WTC11 (cell line): ENCODE measurements at places on chromosomes 2 and 18.
A peak's percentile ranks its signal among the peaks of the same experiment; 100 is the strongest.

GRCh38 chr2:19753818-19754217 is 148.0 kb downstream of the TTC32 start:
- DNase-seq: no peak

- DNase-seq: no peak
These were observed 378.4 kb upstream of the PIK3C3 start for GRCh38 chr18:41576643-41577042.

DNA sequence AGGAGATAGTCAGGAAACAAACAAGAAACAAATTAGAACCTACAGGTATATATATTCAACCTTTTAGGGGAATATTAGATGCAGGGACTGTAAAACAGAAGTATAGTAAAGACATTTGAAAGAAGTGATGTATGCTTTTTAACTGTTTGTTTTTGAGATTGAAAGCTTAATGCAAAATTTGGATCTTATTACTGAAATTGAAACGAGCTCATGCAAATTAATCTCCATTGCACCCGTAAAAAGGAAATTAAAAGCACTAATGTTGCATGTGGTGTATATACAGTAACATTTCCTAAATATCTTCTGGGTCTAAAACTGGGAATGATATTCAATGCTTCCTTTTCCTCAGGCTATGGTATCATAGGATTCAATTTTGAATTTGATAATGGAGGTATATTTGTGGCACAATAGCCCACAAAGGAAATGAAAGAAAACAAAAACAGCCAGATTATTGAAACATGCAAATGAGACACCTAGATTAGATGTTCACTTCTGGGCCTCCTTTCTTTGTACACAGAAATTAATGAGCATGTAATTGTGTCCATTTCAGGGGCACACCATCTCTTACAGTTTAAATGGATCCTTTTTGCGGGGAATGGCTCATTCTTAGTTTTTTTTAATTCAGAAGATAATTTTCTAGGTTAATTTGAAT is 1.6 kb upstream of the ELOA2 start:
- no peak for DNase-seq

DNA sequence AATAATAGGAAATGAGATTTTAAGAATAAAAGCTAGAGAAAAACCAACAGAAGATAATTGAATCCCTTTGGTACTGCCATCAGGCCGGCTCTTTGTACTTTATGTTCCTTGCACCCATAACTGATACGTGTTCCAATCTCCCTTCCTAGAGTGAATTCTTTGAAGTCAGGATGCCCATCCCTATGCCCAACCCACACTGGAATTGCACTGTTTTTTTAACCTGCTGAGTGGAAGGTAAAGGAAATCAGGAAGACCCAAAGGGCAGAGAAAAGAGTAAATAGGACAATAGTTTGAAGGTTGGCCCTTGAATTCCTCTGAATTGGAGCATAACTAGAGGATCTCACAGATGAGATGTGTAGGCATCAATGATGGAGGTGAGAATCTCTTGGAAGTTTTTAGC is 4.4 kb upstream of the ATG16L1 start:
- no peak for DNase-seq

- DNase-seq: no peak
These were observed 563.8 kb downstream of the TDRD15 start for GRCh38 chr2:21687589-21687988.

DNA sequence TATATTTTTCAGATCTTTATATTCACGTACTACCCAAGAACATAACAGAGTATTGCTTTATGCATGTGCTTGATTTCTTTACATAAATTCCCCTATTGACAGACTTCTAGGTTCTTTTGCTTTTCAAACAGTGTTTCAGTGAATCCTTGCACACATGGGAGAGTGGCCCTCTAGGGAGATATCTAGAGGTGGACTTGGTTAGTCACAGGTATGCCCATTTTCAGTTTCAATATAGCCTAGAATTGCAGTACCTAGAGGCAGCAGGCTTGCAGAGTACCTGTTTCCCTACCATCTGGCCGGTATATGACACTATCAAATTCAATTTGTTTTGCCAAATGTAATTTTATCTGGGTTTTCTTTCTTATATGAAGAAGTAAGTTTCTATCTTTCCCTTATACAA is 36.8 kb downstream of the EML6 start:
- no peak for DNase-seq

GRCh38 chr18:10743766-10744165 is 217.9 kb downstream of the NAPG start:
- DNase-seq: no peak

- no peak for DNase-seq
These were observed 295.2 kb downstream of the NBAS start for GRCh38 chr2:15265889-15266288.

DNA sequence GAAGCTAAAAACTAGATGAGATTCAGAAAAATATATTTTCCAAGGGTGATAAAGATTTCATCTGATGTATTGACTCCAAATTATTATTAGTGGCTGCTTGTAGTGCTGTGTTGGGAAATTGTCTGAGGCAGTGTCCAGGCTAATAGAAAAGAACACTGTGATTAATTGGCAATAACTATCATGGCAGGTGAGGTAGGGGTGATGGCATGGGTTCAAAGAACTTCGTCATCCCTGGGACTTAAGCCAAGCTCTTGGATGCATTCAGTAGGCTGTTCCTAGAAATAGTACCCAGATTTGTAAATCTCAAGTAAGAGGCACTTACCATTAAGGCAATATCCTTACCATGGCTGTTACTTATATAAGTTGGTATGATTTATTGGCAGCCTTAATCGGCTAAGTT is 13.2 kb upstream of the RAPGEF4 start:
- no peak for DNase-seq

DNA sequence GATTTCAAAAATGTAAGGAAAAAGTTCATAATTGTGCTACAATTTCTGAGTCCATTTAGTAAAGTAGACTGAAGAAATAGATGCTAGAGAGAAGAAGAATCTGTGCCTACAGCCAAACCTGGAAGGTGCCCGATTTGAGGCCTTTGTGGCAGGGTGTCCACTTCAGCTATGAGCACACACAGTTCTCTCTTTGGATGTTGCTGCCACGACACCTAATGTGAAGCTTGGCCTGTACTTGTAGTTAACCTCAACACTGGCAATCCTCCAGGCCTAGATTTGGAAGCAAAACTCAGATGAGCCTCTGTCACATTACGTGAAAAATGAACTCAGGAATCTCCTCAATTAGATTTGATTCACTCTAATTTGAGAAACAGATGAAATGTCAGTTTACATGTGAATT is 90.1 kb upstream of the LRP1B start:
- no peak for DNase-seq

DNA sequence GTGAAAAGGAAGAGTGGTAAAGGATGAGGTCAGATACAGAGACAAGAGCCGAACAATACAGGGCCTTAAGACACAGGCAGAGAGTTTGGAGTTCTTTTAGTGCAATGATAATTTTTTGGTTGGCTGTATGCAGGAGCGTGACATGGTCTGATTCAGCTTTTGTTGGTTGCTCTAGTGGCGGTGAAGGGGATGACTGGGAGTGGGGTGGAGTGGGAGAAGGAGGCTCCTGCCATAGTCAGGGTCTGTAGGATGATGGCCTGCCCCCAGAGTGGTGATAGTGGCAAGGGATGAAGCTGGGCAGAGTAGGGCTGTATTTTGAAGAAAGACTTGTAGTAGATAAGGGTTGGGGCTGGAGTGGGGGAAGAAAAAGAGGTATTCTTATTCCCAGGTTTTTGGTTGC is 306.6 kb upstream of the VWC2L start:
- no peak for DNase-seq

- DNase-seq: no peak
These were observed 318.0 kb downstream of the ALK start for GRCh38 chr2:29603341-29603740.

GRCh38 chr2:241154915-241155314 is 4.6 kb downstream of the PPP1R7 start:
- DNase-seq: no peak

DNA sequence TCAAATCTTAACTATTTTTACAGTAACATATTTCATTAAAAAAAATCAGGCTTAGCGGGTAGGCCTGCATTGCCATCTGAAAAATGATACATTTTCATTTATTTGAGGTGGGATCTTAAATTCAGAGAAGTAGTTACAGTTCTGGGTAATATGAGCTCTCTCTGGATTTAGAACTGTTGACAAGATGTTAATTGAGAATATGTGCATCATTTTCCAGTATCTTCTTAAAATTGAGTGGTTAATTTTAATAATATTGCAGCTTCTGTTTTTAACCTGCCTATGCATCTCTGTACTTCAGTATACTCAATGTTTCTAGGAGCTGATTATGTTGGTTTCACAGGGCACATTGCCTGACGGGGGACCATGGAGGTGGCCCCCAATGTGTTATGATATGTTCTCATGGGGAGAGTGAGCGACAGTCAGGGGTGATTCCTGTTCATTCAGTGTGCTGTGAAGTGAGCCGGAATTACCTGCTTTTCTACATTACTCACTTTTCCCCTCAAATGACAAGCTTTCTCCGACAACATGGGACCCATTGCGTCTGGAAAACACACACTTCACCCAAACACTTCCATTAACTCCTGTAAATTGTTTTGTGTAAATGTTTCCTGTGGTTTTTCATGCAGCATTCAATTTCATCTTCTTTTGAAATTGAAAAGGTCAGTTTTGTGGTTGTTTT is 406.2 kb downstream of the MTX2 start:
- DNase-seq: no peak

- DNase-seq: no peak
These were observed 183.5 kb upstream of the OSR1 start for GRCh38 chr2:19541884-19542283.

GRCh38 chr2:176088048-176088936 is 4.2 kb upstream of the HOXD13 start:
- DNase-seq: peak; percentile 79

- DNase-seq: no peak
These were observed 640.5 kb downstream of the PLCL1 start for GRCh38 chr2:198444800-198445287.

DNA sequence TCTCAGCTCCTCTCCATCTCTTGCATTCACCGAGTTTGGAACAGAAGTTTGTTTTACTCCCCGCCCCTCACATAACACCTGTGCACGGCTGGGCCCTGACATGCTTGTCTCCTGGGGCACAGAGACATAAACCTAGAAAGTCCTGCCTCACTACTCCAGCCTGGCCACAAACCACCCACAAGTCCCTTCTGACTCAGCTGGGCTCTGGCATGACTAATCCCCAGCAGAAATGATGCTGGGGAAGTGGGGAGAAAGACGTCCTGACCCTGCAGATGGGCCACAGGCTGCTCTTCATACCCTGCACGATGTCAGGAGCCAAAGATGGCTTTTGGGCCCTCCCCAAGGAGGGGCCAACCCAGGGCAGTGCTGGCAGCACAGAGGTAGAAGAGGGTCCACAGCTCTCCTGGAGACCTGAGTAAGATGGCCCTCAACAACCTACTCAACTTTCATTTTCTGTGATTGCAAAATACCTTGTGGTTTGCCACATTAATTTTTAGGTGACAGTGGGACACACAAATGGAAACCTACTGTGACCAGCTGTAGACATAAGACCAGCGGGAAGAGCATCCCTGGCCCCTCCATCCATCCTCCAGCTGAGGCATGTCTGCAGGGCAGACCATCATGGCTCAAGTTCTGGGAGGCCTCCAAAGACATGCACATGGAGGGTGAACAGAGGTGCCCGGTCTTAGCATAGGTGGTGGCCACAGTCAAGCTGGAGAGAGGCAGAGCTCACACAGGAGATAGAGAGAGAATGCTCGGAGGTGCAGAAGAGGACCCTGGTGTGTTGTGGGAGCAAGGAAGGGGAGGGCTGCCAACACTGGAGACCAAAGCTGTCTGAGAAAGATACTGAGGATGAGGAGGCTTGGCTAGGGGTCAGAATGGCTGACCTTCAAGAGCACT is 40.0 kb downstream of the DNMT3A start:
- DNase-seq: no peak

GRCh38 chr2:169139145-169139544 is 69.8 kb downstream of the DHRS9 start:
- no peak for DNase-seq

DNA sequence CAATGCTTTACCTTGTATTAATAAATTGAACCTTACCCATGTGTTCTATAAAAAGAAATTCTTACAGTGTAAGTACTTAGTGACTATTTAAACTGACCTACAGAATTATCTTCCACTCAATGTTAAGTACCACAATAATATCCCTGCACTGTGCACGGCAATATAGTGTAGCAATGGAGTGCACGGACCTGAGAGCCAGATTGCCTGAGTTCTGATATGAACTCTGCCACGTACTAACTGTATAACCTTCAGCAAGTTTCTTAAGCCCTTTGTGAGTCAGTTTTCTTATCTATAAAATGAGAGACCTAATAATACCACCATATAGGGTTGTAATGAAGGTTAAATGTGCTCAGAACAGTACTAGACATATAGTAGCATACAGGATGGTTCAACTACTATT is 66.2 kb downstream of the GPR39 start:
- no peak for DNase-seq

- DNase-seq: no peak
These were observed 259.8 kb downstream of the LOXHD1 start for GRCh38 chr18:46397174-46397573.

DNA sequence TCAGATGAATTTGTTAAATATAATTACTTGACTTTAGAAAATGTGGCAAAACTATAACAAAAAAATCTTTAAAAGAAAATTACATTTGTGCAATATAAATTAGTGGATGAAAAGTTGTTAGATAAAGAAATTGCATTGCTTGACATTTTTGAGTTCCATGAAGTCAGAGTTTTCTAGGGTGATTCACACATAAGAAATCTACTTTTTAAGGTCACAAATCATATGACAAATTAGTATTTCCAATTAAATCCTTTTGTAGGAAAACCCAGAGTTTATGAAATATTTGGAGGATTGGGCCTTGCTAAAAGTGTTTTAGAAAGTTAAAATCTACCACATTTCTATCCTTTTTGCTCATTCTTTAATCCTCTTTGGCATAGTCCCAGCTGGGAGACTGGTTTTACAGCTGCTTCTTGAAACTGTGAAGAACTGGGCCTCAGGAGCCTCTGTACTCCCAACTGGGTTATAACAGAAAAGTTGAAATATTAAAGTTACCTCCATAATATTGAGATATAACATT is 289.2 kb downstream of the LRRTM4 start:
- DNase-seq: no peak

- no peak for DNase-seq
These were observed 4.3 kb downstream of the AGPS start for GRCh38 chr2:177396703-177397460.
